Inflammatory macrophage (primary cell): ENCODE measurements at places on chromosomes 1 and 21.

- DNase-seq, result no peak
Measured at GRCh38 chr1:183472488-183473216, at the start of gene SMG7. SMG7 (plus strand) TSS chr1:183472499; CDS start chr1:183472621, 122 bp downstream.

- no peak for DNase-seq
Measured at GRCh38 chr1:151048645-151049032, 1.1 kb downstream of the C1orf56 start.

GRCh38 chr1:217053676-217054075, 330.4 kb upstream of the ESRRG start:
- no peak for DNase-seq

- no peak for DNase-seq
Measured at GRCh38 chr1:226965581-226966440, 25.7 kb downstream of the COQ8A start.

DNA sequence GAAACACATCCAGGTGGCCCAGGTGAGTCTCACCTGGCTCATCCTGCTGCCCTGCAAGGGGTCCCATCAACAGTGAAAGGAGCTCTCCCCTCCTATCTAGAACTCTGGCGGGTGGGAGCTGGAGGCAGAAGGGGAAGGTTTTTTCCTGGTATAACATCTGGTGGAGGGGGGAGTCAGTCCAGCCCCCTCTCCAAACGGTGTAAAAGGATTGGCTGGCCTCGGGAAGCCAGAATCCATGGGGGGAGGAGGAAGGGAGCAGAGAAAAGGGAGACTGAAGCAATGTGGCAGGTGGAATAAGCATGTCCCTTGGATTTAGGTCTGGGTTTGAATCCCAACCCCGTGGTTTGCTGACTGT, 1.2 kb upstream of the CAMK2N1 start:
- no peak for DNase-seq

- DNase-seq, result no peak
Measured at GRCh38 chr1:91895832-91896556, 10.0 kb upstream of the TGFBR3 start.

DNA sequence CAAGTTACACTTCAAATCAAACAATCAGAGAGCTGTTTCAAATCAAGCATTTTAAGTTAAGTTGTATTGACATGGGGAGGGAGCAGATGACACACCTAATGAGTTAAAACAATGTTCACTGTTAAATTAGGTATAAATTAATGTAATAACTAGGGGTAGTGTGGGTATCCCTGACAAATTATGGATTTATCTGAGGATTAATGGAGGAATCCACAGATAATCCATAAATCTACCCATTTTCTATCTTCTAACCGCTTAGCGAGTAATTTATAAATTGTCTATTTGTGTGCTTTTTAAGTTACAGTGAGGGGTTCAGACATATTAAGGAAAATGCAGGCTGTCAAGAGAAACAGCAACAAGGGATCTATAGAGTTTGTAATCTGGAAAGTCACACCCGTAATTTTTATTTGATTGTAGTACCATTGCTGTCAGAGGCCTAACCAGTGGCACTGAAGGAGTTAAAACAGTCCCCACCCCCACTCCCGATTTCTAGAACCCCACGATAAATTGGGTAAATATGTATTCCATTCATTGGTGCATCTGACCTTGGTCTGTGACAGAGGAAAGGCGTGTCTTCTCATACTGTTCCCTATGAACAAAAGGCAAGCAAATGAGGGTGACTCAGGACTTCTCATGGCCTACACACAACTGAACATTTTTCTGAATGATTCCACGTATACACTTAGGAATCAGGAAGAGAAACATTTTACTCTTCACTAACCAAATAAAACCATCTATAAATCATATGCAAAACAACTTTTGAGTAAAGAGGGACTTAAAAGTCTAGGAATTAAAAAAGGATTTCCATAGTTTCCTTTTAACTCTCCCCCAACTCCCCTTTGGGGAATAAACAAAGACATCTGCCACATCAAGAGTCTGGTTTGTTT, 7.4 kb downstream of the IRF2BP2 start:
- peak; percentile 88 for DNase-seq

- no peak for DNase-seq
Measured at GRCh38 chr1:59978511-59978910, 51.9 kb upstream of the CYP2J2 start.

DNA sequence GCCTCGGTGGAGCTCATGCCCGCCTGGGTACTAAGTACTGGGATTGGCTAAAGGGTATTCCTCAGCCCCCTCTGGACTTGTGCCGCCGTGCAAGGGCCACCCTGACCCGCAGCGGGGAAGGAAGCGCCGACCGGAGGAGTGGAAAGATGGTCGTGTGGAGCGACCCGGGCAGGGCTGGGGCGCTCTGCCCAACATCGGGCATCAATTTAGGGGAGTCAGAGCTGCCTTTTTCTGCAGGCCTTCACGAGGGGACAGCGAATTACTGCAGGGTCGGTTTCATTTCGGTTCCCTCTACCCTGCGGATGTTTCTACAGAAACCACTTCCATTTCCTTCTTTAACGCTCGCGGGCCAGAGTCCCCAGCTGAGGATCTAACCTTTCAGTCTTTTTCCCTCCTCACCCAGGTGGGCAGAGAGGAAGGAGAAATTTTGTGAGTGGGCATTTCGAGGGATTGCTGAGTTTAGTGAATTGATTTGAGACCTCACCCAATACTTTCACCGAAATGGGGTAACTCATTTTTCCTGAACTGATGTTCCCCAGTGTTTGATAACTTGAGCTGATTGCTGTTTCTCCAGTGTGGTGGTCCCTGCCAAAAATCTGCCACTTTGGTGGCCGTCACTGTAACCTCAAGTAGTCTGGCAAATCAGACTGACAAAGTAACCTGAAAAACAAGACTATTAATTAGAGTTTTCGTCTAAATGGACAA, 1.1 kb downstream of the TOR1AIP1 start:
- peak; percentile 26 for DNase-seq

DNA sequence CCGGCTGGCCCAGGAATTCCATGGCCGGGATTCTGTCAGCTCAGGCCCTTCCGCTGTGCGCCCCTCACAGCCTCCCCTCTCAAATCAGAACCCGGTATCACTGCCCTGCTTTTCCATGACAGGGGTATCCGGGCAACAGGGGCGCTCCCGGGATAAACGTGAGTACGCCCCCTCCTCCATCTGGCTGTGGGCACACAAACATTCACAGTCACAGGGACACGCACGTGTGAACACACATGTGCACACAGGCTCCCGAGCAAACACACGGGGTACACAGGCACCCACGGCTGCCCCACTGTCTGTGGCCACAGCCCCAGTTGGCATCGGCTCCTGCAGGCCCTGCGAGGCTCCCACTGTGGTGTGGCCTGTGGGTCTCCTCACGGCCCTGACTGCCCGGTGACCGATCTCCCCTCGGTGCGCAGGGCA, 16.7 kb downstream of the COL6A1 start:
- DNase-seq, result no peak

DNA sequence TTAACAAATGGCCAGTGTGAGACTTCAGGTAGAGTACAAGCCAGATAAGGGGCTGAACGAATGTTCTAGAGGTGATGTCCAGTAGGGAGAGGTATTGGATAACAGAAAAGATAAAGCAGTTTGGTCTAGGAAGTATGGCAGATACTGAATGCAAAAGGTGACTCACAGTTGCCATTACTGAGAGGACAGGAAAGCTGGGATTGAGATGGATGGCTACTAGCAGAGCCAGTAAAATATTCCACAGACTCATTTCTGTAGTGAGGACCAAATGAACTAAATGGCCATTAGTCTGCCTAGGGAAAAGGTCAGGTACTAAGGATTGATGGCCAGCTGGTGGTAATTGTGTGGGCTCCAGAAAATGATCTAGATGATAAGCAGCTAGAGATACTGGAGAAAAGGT, 11.5 kb downstream of the MACO1 start:
- no peak for DNase-seq

- DNase-seq, result no peak
Measured at GRCh38 chr1:226974544-226975258, 34.6 kb downstream of the COQ8A start.

DNA sequence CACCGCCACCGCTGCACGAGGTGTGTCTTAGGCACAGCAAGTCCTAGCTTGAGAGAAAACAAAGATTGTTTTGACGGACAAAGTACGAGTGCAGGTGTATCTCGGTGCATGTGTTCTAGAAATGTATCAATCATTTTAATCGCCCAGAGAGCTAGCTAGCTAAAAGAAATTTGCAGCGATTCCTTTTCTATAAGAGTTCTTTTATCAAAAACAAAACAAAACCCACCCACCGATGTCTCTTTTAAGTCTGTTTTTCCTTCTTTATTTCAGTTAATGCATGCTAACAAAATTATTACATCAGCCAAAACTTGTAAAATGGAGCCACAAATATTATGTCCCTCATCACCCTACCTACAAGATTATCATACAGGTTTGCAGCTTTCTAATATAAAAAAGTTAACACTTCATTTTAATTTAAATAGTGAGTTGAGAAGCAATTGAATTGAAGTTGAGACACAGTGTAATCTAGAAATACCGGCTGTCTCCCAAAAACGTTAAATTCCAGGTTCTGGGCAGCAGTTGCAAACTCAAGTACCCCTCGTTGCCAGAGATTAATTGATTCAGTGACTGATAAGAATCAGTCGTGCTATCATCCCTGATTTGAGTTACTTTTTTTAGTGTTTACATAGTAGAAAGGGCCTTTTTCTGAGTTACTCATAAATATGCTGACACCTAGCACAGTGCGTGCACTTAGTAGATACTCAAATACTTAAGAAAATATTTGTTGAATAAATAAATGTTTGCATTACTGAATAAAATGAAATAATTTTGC, 1.5 kb upstream of the SYDE2 start:
- DNase-seq, result no peak

- peak; percentile 68 for DNase-seq
Measured at GRCh38 chr1:219416598-219417238, 196.2 kb downstream of the ZC3H11B start.

GRCh38 chr1:205920861-205921569, 22.2 kb downstream of the SLC26A9 start:
- no peak for DNase-seq

GRCh38 chr1:20188455-20188817, 2.1 kb upstream of the PLA2G2C start:
- DNase-seq, result peak; percentile 13

GRCh38 chr1:97013136-97013535, 291.6 kb downstream of the PTBP2 start:
- no peak for DNase-seq

- no peak for DNase-seq
Measured at GRCh38 chr1:34113887-34114286, 51.1 kb downstream of the CSMD2 start.

DNA sequence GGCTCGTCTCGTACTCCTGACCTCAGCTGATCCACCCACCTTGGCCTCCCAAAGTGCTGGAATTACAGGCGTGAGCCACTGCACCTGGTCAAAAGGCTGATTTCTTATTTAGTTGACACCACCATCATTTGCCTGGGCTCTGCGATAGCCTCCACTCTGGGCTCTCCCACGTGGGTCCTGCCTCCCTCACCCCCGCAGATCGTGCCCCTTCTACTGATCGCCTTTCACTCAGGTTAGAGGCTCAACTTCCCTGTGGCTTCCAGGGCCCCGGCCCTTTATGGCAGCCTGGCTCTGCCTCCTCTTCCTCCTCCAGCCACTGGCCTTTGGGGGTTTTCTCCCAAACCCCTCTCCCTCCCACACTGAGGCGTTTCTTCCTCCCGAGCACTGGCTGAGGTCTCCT, 2.5 kb upstream of the MFAP2 start:
- no peak for DNase-seq

DNA sequence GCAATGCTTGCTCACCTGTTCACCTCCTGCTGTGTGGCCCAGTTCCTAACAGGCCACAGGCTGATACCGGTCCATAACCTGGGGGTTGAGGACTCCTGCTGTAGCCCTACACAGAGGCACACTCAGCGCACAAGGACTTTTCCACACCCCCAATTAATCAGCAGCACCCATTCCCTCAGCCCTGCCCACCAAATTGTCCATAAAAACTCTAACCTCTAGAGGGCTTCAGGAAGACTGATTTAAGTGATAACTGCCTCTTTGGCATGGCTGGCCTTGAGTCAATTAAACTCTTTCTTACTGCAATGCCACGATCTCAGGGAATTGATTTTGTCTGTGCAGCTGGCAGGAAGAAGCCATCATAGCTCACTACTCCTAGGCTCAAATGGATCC, 71.3 kb upstream of the MUTYH start:
- DNase-seq, result no peak

DNA sequence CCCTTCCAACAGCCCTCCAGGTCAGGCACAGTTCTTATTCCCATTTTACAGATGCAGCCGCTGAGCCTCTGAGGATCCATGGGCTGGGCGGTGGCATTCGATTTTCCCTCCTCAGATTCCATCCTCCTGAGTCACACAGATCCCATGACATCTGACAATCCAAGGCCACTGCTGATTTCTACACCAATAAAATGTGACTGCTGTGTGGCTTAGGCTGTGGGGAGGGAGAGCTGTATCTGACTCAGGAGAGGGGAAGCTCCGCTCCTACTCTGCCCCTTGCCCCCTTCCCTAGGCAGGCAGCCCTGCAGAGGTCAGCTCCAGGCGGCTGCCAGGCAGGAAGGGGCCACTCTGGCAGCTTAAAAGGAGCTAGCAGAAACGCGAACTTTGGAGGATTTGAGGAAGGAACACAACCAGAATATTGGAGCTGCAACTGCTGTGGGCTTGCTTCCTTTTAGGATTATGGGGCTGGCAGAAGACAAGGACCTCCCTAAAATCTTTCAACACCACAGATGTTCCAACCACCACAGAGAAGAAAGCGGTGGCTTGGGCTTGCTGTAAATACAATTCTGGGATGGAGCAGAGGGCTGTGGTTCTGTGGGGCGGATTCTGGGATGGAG, 50.0 kb downstream of the MRPL37 start:
- peak; percentile 88 for DNase-seq

GRCh38 chr1:204074274-204075138, 1.6 kb downstream of the SOX13 start:
- no peak for DNase-seq

GRCh38 chr1:8402109-8402710, 84.3 kb downstream of the SLC45A1 start:
- no peak for DNase-seq

DNA sequence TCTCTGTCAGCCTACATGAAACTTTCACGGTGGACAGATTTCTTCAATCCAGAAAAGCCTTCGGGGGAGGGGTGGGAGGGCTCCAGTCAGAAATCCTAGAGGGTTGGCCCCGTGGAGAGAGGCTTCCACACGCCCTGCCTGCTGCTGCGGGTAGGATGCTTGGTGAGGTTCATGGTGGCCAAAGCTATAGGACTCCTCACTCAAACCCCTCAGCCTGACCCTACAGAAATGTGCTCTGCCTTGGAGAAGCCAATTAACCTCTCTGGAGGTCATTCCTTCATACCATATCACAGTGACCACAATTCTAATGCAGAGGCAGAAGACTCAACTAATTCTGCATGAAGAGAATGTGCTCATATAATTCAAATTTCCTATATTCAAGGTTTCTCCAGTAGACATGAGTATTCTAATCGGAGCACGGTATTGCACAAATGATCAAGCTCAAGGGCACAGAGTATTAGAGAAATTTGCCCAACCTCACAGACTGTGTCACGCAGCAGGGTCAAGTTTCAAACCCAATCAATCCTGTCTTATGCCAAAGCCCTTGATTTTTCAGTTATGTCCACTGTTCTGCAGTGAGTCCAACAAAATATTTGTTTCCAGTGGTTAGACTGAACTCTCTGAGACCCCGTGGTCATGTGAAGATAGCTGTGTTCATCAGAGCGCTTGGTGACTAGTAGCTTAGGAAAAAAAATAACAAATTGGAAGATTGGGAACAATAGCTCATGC, 104.8 kb downstream of the TOMM20 start:
- DNase-seq, result no peak

- no peak for DNase-seq
Measured at GRCh38 chr1:157348538-157349480, 203.5 kb downstream of the FCRL5 start.
